ENCODE measurements at places on chromosomes 7 and 10. TPM values are rescaled to one million over a fixed set of nuclear protein-coding genes. Genes with fewer than 3 reads are reported as not detected.

GRCh38 chr7:73977619-73978618 lies 50.1 kb upstream of the ELN start:
- DNase-seq = peak; percentile 74

FGFBP3 gene
- total RNA-seq = 0.32 TPM

DNA sequence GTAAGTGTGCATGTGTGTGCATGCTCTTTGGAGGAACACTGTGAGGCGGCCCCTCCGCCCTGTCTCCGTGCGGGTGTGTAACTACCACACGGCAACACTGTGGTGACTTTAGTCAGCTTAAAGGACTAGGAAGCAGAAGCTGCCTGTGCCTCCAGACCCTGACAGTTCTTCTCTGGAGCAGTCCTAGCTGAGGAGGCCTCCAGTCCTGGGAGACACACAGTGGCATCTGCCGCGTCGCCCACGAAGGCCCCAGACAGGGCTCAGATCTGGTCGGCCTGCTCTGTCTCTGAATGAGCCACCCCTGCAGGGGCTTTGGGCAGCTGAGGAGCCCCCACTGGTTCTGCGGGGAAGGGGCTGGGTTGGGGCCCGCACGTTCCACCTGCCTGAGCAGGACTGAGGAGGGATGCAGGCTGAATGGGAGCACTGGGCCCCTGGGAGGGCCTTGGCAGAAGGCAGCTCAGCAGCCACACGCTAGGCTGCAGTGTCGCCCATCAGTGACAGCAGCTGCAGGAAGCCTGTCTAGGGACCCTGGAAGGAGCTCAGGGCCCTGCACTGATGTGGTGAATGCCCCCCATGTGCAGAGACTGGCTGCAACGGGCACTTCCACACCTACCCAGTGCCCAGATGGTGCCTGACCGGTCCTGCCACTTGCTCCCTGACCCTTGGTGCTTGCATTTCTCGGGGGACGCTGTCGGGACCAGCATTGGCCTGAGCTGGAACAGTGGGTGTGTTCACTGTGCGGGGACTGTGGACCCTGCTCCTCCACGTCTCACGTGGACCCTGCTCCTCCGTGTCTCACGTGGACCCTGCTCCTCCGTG lies 27.3 kb upstream of the KNDC1 start:
- no peak for DNase-seq

- no peak for DNase-seq
These were observed 16.8 kb downstream of the GNG11 start for GRCh38 chr7:93938293-93938692.

CALHM1 gene
- total RNA-seq = not detected

CFAP43 gene
- total RNA-seq = not detected

DNA sequence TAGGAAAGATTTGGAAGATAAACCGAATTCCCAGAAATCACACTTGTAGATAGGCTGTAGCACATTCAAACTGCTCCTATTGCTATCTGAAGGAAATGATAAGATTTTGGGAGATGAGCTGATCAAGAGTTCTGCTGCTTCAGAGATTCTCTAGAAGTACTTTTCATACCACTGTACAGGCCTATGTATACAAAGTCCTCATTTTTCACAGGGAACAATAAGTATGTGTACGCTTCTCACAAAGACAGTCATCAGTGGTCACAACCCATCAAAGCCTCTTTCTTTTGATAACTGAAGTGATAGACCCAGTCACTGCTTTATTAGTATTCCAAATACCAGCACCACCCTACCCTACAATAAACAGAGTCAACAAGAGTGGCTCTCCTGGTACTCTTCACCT lies 15.6 kb upstream of the SEPTIN7 start:
- no peak for DNase-seq

DNA sequence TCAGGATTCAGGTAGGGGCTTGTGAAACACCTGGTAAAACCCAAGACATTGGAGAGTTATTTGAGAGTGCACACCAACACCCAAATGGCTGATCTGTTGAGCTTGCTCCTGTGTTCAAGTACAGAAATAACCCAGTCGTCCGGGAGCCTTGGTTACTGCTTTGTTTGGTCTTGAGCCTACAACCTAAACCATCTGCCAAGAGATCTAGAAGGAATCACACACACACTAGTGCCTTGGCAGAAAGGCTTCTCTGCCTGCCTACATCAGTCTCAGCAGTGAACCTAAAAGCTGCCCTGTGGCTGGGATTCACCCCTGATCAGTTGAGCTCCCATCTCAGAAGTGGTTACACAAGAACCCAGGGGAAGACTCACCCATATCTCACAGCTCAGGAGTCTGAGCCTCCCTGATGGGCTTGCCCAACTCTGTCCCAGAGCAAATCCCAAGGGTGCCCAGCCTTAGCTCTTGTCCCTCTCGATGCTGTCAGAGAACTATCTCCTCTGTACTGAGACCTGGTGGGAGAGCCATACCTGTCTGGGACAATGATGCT lies 167.6 kb downstream of the CXCL12 start:
- DNase-seq = no peak

CFTR gene
- not detected for total RNA-seq

- no peak for DNase-seq
These were observed 6.0 kb downstream of the WIPF3 start for GRCh38 chr7:29812185-29812876.

SPDYE3 gene
- total RNA-seq = not detected

DNA sequence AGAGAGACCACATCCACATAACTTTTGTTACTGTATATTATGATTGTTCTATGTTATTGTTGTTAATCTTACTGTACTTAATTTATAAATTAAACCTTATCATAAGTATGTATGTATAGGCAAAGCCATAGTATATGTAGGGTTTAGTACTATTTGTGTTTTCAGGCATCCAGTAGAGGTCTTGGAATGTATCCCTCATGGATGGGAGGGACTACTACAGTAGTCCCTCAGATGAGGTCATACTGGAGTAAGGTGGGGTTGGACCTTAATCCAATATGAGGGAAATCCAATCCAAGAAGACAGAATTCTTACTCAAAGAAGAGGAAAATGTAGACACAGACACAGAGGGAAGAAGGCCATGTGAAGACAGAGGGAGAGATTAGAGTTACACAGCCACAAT lies 34.1 kb upstream of the MALRD1 start:
- DNase-seq = peak; percentile 9

- DNase-seq = no peak
These were observed 186.0 kb downstream of the SEMA3D start for GRCh38 chr7:85000735-85001350.

DNA sequence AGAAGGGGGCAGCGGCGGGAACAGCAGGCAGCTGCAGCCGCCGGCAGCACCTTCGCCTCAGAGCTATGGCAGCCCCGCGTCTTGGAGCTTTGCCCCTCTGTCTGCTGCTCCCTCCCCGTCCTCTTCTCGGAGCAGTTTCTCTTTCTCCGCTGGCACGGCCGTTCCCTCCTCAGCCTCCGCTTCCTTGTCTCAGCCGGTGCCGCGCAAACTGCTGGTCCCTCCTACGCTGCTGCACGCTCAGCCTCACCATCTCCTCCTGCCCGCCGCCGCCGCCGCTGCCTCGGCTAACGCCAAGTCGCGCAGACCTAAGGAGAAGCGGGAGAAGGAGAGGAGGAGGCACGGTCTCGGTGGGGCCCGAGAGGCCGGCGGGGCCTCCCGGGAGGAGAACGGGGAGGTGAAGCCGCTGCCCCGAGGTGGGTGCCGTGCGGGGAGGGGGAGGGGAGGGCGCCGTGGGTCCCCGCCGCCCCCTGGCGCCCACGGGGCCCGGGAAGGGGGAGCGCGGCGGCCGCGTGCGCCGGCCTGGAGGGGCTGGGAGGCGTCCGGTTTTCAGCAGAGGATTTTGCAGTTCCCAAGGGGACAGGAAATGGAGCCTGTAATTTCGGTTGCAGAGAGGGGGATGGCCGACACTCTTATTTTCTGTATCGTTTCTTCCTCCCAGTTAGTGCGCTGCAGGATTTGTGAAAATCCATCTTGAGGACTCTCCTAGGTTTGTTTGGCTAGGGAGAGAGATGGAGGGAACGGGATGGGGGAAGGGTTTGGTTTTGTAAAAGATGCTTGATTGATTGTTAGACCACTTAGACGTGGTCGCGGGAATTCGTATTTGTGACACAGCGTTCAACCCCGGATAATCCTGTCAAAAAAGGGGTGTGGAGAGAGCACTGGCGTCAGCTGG lies 630 bp downstream of the RSBN1L start:
- peak; percentile 87 for DNase-seq

GRCh38 chr7:124489925-124490324 lies 275.7 kb downstream of the GPR37 start:
- DNase-seq = no peak

DNA sequence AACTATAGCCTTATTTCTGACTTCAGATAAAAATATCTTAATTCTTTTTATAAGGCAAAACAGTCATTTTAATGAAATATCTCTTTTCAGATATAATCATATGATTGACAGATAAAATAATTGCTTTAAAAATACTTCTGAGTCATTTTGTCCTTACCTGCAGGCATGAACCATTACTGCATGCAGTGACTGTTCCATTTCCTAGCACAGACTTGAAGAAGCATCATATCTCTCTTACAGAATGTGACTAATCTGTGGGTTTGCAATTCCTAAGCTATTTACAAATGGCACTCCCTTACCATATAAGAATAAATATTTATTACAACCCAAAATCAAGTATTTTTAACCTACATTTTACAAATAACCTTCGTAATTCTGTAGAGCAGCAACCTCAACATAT lies 120.7 kb downstream of the SRPK2 start:
- peak; percentile 89 for DNase-seq

ANKRD30A gene
- total RNA-seq = not detected

DNA sequence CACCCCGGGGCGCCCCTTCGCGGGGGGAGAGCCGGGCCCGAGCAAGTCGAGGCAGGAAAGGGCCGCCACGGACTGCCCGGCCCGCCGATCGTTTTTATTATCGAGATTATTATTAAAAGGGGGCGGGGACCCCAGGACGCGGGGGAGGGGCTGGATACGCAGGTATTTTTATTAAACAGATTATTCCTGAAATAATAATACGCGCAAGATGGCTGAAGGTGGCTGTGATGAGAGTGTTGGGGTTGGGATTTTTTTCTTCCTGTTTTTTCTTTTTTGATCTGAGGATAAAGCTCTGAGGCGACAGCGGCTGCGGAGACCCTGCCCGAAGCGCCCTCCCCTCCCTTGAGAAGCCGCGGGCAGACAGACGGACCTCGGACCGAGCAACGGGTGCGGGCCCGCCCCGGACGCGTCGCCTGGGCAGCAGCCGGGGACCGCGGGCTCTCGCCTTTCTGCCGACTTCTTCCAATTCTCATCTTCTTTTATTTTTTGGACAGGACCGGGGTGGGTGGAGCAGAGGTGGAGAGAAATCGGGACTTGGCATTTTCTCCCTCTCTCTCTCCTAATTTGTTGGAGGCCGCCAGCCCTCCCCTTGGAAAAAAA lies 1.4 kb upstream of the TRIM8 start:
- DNase-seq = peak; percentile 80

GRCh38 chr10:103896225-103896624 lies 21.8 kb downstream of the STN1 start:
- DNase-seq = peak; percentile 65

DNA sequence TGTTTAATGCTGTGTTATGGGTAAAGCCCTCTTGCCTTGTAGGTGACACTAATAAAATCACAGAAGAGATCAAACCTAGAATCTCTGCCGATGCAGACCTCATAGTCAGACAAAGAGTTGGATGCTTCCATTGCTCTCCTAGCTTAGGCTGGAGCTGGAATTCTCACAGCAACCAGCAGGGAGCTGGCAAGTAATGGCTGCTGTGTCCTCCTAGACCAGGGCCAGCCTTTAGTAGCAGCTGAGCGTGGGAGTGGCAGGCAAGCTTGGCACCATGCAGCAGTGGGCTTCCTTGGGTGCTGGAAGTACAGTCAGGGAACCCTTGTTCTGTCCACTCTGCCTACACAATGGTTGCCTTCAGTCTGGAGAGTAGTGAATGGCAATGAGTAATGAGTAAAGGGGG lies 598.3 kb upstream of the GALNT17 start:
- DNase-seq = no peak

DNA sequence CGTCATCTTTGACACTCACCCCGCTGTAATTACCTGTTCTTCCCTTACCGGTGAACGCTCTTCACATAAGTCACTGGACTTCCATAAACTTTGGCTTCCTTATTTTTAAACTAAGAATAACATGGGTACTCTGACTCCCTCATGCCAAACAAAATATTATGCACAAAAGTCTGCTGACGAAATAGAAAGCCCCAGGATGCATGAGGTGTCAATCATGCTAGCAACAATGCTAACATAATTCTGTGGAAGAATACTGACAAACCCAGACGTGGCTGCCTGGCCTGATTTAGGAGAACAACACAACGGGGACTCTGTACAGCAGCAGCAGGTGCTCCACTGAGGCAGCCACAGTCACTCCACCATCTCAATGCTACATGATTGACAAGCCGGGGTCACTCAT lies 137.5 kb downstream of the CCDC71L start:
- DNase-seq = no peak

GRCh38 chr7:1663223-1663622 lies 6.9 kb upstream of the ELFN1 start:
- no peak for DNase-seq

CALHM3 gene
- total RNA-seq = not detected

DNA sequence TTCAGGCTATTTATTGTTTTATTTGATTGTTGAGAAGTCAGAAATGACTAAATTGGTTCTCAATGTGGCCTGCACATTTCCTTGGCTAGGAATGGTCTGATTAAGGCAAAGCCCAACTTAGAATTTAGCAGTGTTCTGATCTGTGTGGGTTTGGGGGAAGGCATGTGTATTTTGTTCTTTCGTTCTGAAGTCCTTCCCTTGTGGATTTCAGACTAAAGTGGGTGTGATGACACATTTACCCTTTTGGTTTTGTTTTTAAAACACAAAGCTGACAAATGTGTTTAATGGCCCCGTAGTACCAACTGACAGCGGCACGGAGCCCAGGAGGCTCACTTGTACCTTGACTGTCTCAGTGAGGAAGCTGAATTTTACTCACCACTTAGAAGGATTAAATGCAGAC lies 452.3 kb upstream of the GALNT17 start:
- peak; percentile 40 for DNase-seq

- DNase-seq = peak; percentile 70
These were observed 37.6 kb downstream of the AKR1C4 start for GRCh38 chr10:5234106-5234860.

SPDYE16 gene
- total RNA-seq = not detected

DNA sequence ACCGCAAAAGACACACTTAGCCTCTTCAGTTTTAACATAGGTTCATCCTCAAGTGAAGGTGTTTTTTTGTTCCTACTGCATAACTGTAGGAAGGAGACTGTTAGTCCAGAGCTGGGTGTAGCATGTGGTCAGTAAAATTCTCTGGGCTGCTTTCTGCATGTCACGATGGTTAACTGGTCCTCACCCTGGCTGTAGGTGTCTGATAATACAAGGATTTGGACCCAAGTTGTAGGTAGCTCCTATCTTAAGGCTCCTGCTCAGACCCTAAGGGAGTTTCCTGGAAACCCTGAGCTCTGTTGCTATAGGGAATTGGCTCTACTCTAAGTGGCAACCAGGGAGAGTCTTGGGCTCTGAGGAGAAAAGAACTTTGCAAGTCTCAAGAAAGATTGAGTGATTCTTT lies 112.9 kb downstream of the SAMD9 start:
- DNase-seq = no peak

DNA sequence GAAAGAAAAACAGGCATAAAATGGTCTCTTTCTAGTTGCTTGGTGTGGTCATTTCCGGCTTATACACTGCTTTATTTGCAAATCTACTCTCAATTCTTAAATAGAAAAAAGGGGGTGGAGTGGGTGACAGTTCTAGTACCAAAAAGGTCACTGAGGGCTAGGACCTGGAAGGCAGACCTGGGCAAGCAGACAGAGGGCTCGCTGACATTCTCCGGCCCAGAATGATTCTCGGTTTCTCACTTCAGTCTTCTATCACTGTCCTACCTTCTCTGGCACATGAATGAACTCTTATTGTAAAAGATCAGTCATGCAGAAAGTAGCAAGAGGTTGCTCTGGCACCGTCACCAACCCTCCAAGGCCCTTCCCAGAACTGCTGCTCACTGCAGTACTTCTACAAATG lies 54.0 kb downstream of the MALSU1 start:
- DNase-seq = no peak
